ENCODE measurements at places on chromosomes 11 and 22.

DNA sequence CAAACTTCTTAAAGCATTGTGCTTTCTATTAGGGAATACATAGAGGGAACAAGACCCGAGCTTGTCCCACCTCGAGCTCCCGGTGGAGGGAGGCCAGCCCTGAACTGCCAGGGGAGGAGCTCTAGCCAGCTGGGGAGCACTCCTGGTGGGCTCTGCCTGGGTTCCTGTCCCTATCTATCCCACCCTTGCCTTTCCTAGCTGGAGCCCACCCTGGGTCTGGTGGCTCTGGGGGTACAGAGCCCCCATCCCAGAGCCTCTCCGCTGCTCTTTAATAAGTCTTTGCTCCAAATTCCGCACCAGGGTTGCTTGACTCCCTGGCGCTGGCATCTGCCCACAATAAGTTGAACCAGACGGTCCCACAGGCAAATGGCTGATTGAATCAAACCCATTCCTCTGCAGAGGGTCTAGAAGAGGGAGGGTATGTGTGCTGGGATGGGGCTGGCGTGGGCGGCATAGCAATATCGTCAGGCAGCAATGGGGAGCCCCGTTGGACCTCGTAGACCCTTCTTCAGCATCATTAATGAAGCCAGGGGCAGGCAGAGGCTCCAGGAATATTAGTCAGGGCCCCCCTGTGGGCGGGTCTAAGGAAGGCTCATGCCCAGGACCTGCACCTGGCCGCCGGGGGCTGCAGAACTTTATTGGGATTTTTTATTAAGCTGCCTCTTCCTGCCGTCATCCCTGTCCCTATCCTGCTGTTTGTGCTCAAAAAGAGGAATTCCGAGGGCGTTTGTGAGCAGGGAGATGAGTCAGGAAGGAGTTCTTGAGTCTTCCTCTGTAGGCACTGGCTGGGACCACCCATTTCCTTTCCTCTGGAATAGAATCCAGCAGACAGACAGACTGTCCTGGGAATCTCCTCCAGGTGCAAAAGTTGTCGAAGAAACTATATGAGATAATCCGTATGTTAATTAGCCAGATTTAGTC, 38.5 kb upstream of the RIC3 start:
- DNase-seq, result no peak

- peak; percentile 88 for DNase-seq
Measured at GRCh38 chr11:11806586-11806985, 35.2 kb upstream of the USP47 start.

DNA sequence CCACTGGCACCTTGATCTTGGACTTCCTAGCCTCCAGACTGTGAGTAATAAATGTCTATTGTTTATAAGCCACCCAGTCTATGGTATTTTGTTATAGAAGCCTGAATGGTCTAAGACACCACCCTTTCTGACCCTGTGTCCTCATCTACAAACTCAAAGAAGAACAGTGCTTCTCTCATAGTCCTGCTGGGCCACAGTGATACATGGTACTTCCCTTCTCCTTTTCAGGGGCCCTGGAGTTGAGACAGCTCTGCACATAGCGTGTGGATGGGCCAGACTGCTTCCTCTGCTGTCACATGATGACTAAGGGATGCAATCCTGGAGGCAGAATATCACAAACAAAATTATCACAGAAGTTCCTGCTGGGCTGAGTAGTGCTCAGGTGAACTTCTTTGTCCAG, 5.0 kb downstream of the KCNJ11 start:
- DNase-seq, result no peak

DNA sequence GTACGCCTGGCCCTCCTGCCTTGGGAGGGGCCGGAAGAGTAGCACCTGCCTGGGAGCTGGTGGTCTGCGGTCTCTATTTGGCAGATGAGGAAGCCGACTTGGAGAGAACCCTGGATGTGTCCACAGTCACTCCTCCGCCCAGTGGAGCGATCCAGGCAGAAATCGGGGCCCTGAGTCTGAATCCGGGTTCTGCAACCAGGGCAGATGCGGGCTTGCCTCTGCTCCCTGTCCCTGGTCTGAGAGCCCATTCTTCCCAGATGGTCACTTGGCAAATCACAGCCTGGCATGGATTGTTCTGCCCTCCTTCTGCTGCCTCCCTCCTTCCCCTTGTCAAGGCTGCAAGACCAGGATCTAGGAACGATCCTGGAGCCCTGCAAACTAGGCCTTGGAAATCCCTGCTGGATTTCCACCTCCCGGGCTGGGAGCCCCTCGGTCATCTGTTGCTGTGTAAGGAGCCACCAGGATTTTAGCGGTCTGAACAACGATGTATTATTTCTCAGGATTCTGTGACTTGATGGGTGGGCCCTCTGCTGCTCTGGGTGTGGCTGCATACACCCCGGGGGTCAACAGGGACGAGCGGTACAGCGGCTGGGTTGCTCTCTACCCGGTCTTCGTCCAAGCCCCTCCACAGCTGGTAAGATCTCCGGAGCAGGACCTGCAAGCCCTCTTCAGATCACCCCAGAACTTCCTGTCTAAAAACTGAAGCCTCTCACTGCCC, 2.0 kb upstream of the ASCL2 start:
- peak; percentile 0 for DNase-seq

DNA sequence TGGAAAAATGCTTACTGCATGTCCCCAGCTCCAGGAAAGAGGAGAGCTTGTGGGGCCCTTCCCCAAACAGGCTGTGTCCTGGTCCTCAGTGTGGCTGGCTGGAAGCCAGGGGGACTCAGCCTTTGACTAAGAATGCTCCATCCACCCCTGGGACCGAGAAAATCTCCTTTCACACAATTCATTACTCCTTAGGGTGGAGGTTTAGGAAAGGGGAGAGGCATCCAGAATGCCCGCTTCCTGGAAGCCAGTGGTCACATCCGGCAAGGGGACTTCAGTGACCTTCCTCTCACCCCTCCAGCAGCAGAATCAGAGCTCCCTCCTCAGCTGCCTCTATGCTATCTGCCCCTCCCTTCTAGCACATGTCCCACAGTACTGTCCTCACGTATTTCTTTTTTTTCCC, 21.9 kb downstream of the ATG16L2 start:
- no peak for DNase-seq

- peak; percentile 60 for DNase-seq
Measured at GRCh38 chr11:64035576-64035975, at the start of gene FLRT1. Gene FLRT1, plus strand, starts transcription at chr11:64035931. Its CDS starts 80,337 bp downstream, at chr11:64116268.

GRCh38 chr11:64744544-64745188, 724 bp upstream of the RASGRP2 start:
- DNase-seq, result no peak

DNA sequence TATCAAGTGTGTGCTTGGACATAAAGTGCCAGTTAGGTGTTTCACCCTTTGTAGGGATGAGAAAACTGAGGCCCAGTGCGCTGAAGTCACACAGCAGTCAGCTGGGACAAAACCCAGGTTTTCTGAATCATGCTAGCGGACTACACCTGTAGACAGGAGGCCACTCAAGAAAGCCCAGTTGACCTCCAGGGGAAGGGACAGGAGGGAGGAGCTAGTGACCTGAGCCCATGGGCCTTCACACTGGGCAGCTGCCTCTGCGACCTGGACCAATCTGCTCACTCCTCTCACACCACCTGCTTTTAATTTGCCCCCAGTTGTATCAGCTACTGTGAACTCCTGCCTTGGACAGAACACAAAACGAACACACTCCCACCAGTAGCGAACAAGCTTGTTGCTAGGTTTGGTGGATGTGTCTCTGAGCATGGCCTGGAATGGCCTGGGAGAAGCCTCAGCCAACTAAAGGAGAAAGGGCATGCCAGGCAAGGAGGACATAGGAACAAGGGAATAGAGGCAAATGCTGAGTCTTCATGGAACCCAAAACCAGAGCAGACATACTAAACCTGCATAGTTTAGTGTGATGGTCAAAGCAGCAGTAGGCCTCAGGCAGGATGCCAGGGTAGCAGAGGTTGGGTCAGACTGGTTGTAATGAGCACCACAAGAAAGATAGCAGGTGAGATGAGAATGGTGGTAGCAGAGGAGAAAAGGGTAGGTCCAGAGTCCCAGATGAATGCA, 7.2 kb downstream of the LMO1 start:
- no peak for DNase-seq

DNA sequence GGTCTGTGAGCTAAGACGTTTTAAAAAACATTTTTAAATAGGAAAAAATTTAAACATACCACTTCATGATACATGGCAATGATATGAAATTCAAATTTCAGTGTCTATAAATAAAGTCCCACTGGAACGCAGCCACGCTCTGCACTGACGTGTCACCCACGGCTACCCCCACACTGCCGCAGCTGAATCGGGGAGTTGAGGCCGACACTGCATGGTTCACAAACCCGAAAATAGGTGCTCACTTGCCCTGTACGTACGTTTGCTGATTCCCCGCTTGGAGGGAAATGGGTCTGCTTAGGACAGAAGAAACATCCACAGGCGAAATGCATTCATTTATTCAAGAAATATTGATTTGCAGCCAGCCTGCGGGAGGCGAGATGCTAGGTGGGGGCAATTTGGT, 1342.3 kb downstream of the TBC1D22A start:
- DNase-seq, result peak; percentile 59

GRCh38 chr22:38569972-38570778, at the start of gene DMC1:
Gene DMC1, minus strand, starts transcription at chr22:38570183. Its CDS starts 1,927 bp downstream, at chr22:38568256.
- peak; percentile 92 for DNase-seq
